GM18507 (cell line): ENCODE measurements at places on chromosomes 4 and X.

DNA sequence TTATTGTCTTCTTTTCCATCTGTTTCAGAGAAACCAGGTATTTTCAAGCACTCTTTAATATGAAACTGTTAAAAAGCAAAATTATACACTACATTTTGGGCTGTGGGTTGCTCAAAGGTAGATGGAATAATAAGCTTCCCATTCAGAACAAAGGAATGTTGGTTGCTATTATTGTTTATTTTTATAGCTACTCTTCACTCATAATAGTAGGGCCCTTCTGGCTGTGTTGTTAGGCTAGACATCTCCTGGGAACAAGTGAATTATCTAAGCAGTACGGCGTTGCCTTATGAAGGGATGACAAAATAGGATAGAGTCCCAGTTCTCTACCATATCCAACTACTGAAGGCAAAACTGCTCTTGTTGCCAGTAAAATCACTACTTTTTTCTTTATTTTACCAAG is 34.2 kb downstream of the TENM3 start:
- no peak for DNase-seq

DNA sequence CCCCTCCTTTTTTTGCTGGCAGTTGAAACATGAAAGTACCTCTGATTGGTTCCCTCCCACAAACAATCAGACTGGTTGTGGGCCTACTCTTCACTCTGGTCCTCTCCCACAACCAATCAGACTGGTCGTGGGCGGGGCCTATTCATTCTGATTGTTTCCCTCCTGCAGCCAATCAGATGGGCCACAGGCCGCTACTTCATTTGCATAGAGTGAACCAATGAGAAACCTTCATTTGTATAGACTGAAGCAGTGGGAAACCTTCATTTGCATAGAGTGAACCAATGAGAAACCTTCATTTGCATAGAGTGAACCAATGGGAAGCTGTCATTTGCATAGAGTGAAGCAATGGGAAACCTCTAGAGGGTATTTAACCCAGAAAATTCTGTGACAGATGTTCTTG is 55.2 kb downstream of the TRMT44 start:
- DNase-seq, result no peak

- DNase-seq, result no peak
These were observed 174.2 kb downstream of the NHS start for GRCh38 chrX:17549107-17549651.

GRCh38 chr4:126757219-126757618 is 875.5 kb upstream of the INTU start:
- DNase-seq, result no peak

DNA sequence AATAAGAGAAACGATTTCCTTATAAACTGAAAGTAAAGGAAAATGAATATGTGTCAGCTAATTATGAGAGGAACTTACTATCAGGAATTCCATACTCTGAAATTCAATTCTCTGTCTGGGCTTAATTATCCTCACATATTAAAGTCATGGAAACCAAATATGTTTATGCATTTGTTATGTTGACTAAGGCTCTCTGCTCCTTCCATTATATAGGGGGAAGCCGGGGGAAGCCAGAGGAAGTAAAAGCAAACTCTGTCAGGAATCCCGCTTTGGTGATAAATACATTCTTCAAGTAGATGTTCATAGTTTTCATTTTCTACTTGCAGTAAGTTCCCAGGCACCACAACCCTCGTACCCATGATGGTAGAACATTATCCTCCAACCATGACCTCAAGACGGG is 142.8 kb upstream of the VCX2 start:
- DNase-seq, result no peak

GRCh38 chrX:22577181-22577580 is 304.5 kb downstream of the CBLL2 start:
- DNase-seq, result no peak

DNA sequence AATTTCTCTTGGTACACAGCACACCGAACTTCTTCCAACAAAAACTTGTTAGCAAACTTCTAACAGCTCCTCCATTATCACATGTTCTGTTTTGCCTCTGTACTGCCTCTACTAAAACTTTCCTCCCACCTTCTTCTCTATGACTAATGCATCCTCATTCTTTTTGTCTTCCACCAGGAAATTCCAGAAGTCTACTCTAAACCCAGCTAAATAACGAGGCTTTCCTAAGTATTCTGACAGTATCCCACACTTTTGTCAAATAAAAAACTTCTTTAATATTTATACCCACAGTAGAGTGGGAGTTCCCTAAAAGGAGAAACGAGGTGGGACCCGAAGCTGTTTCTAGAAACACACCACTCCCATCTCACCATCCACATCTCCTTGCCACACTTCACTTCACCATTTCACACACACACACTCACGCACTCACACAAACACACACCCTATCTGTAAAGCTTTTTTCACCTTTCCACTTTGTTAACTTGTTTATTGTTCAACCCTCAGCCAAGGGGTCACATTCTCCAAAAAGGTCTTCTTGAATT is 280.3 kb downstream of the ARAP2 start:
- no peak for DNase-seq

DNA sequence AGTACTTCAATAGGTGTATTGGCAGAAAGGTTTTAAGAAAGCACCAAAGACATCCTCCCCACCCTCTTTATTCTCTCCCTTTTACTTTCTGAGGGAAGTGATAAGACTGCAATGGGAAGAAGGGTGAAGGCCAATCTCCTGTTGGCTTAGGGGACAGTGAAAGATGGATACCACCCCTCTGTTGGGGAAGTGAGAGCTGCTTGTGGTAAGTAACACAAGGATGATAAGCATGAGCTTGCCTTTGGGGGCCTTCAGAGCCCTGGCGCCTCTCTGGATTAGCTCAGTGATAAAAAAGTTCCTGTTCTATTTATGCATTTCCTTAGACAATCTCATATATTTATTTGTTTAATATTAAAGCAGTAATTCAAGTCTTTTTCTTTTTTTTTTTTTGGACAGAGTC is 5.2 kb upstream of the KLF8 start:
- DNase-seq, result no peak

DNA sequence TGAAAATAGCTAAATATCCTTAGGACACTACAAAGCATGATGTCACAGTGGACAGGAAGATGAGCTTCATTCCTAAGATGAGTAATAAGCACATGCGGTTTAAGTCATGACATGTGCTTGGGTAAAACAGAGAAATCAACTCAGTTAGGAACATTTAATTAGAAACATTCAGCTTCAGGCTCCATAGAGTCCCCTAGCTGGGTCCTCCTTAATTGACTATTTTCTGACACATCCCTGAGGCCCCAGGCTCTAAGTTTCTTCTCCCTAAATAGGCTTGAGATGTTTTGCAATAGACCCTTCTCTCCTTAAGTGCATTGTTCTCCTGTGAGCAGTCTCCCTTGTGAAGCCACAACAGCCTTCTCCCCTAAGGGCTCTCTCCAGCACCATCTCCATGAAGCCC is 70.4 kb upstream of the ANXA3 start:
- DNase-seq, result no peak

GRCh38 chrX:1224954-1225353 is 12.5 kb upstream of the CRLF2 start:
- DNase-seq, result no peak

GRCh38 chrX:124348182-124348581 is 1.8 kb downstream of the SH2D1A start:
- DNase-seq, result no peak
